ENCODE measurements at places on chromosomes 13 and 19.

GRCh38 chr13:87953381-87953780 is 282.2 kb downstream of the SLITRK5 start:
- peak; percentile 38 for DNase-seq

GRCh38 chr13:24605923-24606372 is 74.3 kb upstream of the ATP12A start:
- DNase-seq = peak; percentile 47

DNA sequence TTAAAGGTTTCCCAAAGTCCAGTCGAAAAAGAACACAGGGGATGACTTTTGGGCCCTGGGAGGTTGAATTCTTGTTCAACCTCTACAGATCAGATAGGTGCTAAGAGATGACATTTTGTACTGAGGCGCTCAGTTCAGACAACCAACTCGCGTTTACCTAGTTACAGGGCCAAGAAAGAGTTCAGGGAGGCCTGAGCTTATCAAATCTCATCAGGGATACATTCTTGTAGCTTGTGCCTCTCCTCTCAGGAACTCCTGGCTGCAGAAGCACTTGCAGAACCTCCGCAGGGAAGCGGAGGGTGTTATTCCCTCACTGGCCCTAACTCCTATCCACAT is 825 bp downstream of the ZNF776 start:
- peak; percentile 14 for DNase-seq

DNA sequence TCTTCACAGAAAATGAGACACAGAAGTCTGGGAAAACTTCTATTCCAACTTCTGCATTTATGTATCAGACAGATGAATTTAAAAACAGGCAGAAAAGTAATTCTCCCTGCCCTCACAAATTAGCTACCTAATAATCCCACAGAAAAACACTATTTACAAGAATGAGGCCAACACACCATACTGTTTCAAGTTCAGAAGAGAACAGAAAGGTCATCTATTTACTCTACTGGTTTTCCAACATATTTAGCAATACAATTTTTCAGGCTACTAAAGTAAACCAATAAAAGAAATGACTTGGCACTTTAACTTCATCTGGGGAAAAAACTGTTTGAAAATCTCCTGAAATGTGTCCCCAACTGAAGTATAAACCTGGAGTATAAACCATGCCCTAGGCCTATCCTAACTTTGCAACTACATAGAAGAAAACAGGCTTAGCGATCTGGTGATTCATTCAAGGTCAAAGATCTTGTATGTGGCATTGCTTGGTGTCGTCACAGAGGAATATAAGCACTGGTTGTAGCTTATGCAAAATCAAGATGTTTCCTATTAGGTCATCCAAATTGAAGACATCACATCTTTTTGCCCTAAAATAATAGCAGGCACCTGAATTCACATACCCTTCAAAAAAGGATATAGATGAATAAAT is 20.1 kb upstream of the EBPL start:
- DNase-seq = peak; percentile 85

GRCh38 chr13:19645000-19645399 is 11.5 kb downstream of the MPHOSPH8 start:
- no peak for DNase-seq

DNA sequence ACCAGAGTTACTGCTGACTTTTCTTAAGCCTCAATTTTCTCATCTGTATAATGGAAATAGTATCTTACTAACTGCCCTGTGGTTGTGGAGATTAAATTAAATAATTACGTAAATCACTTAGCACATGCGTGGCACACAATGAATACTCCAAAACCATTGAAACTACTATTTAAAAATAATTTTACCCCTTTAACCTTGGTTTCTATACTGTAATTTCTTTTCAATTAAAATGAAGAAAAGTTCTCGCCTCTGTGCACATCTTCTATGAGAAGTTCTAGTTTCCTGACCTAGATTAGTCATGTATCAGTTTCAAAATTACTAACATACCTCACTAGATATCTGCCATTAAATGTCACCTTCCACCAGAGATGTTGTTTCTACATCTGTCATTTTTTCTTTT is 5.7 kb downstream of the SLITRK1 start:
- no peak for DNase-seq

DNA sequence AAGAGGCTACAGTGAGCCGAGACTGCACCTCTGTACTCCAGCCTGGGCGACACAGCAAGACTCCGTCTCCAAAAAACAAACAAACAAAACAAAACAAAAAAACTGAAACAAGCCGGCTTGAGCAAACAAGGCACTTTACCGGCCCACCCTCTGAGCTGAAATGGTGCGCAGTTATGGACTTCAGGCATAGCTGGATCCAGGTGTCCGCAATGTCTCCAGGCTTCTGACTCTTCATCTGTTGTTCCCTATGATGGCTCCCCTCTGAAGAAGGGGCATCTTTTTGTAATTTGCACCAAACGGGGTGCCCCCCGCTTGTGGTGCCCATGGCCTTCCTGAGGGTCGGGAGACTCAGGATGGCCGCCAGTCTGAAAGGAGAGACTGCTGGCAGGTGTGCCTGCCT is 6.2 kb downstream of the C2CD4C start:
- DNase-seq = no peak

DNA sequence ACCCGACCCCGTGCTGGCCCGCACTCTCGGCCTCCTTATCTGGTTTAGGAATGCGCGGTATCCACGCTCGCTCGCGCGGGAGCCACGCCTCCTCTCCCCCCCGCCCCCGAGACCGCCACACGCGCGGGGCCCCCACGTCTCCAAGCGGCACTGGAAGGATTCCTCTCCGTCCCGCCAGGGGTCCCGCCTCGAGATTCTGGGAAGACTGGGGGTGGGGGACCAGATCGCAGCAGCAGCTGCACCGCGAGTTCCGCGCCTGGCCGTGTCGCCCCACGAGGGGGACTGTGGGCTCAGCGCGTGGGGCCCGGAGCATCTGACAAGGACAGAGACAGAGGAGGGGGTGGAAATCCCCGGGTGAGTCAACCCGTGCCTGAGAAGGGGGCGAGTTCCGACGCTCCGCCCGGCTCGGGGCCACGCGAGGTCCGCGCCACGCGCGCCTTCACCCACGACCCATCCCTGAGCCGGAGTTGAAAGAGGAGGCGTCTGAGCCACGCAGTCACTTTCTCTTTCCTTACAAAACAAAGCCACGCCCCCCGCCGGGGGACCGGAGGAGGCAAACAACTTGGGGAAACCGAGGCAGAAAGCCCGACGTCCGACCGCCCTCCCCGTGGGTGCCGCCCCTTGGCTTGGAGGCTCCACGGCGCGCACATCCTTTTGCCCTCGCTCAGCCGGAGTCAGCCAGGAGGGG is 814 bp downstream of the S1PR2 start:
- DNase-seq = peak; percentile 19

DNA sequence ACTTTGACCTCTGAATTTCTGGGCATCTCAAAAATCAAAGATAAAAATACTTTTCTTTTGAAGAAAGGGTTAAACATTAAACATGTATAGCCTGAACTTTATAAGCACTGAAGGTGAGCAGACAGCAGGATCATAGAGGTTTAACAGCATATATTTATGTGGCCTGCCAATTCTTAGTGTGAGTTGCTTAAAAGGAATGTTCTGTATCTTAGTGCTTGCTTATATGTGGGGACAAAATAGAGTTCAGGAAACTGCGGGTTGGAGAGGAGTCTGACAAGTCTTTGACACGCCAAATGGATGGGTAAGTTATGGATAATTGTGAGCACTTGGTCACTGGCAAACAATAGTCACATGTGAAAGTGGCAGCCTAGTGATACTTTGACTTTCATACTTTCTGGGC is 1419.4 kb upstream of the SPRY2 start:
- DNase-seq = peak; percentile 39

- DNase-seq = peak; percentile 89
Measured at GRCh38 chr19:49570138-49570856, 10.1 kb downstream of the NOSIP start.

GRCh38 chr19:577439-578392 is 5.3 kb downstream of the BSG start:
- DNase-seq = no peak

- peak; percentile 82 for DNase-seq
Measured at GRCh38 chr19:55088543-55089341, 13.1 kb downstream of the EPS8L1 start.

- no peak for DNase-seq
Measured at GRCh38 chr13:99908140-99908803, 63.3 kb downstream of the ZIC5 start.

GRCh38 chr19:55146078-55146704 is 2.8 kb downstream of the TNNT1 start:
- DNase-seq = peak; percentile 53

- DNase-seq = no peak
Measured at GRCh38 chr13:33402975-33403374, 117.4 kb upstream of the STARD13 start.

GRCh38 chr19:35882114-35882832 is 13.9 kb downstream of the APLP1 start:
- peak; percentile 76 for DNase-seq

DNA sequence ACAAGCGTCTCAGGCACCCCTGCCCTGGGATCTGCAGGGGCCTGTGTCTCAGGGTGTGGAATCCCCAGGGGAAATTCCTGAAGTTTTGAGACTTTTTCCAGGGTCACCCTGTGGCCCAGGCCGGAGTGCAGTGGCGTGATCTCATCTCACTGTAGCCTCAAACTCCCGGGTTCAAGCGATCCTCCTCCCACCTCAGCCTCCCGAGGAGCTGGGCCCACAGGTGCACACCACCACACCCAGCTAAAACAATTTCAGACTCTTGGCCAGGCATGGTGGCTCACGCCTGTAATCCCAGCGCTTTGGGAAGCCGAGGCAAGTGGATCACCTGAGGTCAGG is 4.0 kb downstream of the CAPN12 start:
- DNase-seq = no peak

GRCh38 chr19:4354897-4355296 is 11.5 kb downstream of the MPND start:
- DNase-seq = no peak

- DNase-seq = no peak
Measured at GRCh38 chr19:35313587-35313986, 15.4 kb upstream of the CD22 start.

GRCh38 chr19:11626252-11626651 is 29.0 kb downstream of the ZNF627 start:
- no peak for DNase-seq

GRCh38 chr13:21047591-21048282 is 13.6 kb downstream of the LATS2 start:
- no peak for DNase-seq

DNA sequence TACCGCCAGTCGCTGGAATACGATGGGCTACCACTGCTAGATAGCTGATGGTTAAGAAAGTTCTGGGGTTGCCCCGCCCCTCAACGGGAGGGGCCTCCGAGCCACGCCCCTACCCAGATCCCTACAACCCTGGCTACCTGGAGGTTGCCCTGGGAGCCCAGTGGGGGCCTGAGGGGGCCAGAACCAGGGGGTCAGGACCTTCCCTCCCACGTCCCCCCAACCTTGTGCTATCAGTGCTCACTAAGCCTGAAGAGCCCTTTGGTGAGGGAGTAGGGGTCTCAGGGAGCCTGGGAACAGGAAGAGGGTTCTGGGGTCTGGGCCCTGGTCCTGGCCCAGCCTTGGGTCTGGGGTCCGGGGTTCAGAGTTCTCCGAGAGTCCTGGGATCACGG is 8.9 kb downstream of the OCEL1 start:
- DNase-seq = peak; percentile 71

DNA sequence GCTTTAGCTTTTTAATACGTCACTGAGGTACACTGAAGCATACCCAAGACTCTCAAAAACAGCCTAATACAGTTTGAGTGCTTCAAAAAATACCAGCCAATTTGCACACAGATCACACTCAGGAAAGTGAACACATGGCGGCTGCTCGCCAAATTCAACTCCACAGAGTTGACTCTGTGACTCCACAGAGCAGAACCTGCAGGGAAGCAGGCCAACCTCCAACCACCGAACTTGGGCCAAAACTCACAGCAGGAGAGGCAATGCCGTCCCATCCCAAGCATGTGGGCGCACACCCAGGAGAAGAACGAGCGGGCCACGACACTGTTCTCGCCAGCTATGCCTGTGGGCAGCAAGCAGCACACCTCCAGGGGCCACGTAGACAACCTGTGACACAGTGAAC is 21.1 kb downstream of the ELL start:
- no peak for DNase-seq

GRCh38 chr19:47486900-47487299 is 2.9 kb upstream of the KPTN start:
- no peak for DNase-seq

DNA sequence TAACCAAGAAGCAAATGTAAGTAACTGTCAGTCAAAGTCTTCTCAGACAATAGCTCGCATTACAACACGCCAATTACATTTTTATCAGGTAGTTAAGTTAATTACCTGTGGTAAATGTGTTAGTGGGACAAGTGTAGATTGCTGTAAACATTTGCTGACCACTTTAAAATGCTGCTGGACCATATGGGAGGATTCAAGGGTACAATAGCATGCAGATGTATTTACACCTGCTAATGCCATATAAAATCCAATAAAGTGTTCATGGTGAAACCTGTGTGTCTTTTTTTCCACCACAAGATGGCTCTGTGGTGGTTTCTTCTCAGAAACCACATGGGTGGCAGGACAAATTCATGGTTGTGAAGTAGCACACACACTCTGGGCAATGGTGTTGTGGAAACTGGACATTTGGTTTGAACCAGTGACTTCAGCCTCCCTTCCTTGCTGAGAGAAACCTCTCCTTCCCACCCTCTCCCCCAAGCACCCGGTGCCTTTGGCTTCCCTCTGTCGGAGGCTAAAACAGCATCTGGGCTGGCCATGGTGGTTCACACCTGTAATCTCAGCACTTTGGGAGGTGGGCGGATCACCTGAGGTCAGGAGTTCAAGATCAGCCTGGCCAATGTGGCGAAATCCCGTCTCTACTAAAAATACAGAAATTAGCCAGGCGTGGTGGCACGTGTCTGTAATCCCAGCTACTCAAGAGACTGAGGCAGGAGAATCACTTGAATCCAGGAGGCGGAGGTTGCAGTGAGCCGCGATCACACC is 18.1 kb upstream of the GTF3A start:
- peak; percentile 56 for DNase-seq

- no peak for DNase-seq
Measured at GRCh38 chr13:77784515-77784914, 87.0 kb downstream of the SLAIN1 start.

- no peak for DNase-seq
Measured at GRCh38 chr19:46839752-46840497, 10.7 kb downstream of the AP2S1 start.

DNA sequence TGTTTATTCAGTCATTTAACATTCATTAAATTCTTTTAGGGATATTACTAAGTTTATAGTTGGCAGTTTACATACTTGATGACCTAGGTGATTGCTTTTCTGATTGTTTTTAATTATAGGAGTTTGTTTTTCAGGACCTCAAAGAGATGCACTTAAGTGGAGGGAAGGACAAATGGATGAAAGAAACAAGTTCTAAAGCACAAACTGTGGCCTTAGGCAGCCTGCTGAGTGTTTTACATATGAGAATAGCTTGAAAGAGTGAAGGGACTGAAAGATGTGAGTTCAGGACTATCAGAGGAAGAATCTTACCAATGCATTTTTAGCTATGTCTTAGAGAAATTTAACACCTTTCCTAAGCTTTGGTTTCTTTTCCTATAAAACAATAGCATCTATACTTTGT is 402.6 kb downstream of the KLF12 start:
- no peak for DNase-seq

GRCh38 chr13:111640006-111640405 is 319.6 kb downstream of the TEX29 start:
- DNase-seq = no peak

GRCh38 chr19:955803-956765 is 28.1 kb upstream of the WDR18 start:
- DNase-seq = no peak

GRCh38 chr19:53808710-53809125 is 15.4 kb downstream of the NLRP12 start:
- peak; percentile 66 for DNase-seq

Data from ELR (cell line).